Naive thymus-derived CD4-positive, alpha-beta T cell (primary cell): ENCODE measurements at places on chromosomes 12 and 14. TPM values are rescaled to one million over a fixed set of nuclear protein-coding genes. Genes with fewer than 3 reads are reported as not detected.

DNA sequence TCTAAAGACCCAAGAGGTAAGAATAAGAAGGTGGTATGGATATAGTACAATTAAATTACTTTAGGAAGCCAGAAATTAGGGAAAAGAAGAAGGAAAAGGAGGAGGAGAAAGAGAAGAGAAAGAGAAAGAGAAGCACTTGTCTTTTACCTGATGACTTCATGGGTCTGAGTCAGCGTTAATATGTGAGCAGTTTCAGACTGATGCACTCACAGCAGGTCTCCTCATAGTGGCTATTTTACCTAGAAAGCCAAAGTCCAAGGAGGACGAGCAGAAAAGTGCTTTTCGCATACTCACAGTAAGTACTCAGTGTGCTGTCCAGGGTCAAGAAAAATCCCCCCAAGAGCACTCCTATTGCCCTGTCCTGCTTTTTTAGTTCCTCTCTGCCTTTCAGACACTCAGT lies 222.1 kb downstream of the C12orf42 start:
- DNase-seq, result no peak

KCNC2 gene
- not detected for polyA plus RNA-seq

RBMS2 gene
- polyA plus RNA-seq, result 0.81 TPM

DNA sequence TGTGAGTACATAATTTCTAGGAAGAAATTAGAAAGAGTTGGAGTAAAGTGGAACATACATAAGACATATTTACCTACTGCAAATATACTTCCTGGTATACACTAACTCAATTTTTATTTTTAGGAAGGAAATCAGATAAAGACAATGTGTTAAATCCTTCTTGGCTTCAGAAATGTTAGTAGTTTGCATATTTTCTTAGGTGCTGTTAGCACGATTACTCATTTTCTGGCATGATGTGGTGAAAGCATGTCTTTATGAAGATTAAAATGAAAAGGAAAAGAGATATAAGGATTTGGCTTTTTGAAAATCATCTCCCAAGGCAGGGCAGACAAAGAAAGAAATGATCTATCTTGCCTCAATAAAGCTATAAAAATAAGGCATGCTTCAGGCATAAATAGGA lies 287.6 kb upstream of the E2F7 start:
- DNase-seq, result no peak

TAS2R31 gene
- not detected for polyA plus RNA-seq
